Activated naive CD8-positive, alpha-beta T cell treated with anti-CD3 and anti-CD28 coated beads, Interleukin-2, amount 10 ng/mL, durations not matched to agents 7 days and 5 days (primary cell): ENCODE measurements at places on chromosomes 2 and 18. TPM values are rescaled to one million over a fixed set of nuclear protein-coding genes. Genes with fewer than 3 reads are reported as not detected.

TGFA gene
- total RNA-seq, result 0.86 TPM

DNA sequence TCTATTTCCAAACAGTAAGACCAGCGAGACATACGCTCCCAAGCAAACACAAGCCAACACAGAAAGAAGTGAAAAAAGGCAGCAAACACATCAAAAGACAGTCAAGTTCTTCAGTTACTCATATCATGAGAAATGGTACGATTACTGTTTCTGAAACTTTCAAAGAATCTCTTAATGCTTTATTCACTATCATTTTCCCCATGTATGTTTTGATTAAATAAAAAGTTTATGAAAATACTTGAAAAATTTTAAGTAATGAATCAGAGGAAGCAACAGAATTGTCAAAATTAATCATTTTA is 114.9 kb downstream of the HDAC4 start:
- peaks cover 14% of the 10 kb centered on the region for H3K36me3 ChIP-seq
- peaks cover 54% of the 10 kb centered on the region for H3K4me1 ChIP-seq
- peak overlapping the region; percentile 74 for H3K4me3 ChIP-seq

GRCh38 chr2:12114816-12115215 is 368.4 kb downstream of the LPIN1 start:
- no peak overlapping the region for H3K4me3 ChIP-seq
- H3K27ac ChIP-seq, result no peak overlapping the region
- no peak for DNase-seq
- no peaks in the 10 kb centered on the region for H3K36me3 ChIP-seq
- peaks cover 12% of the 10 kb centered on the region for H3K4me1 ChIP-seq

- no peak overlapping the region for H3K27ac ChIP-seq
- H3K4me3 ChIP-seq, result no peak overlapping the region
- peaks cover 2% of the 10 kb centered on the region for H3K4me1 ChIP-seq
- no peak for DNase-seq
- peaks cover 30% of the 10 kb centered on the region for H3K27me3 ChIP-seq
- no peaks in the 10 kb centered on the region for H3K36me3 ChIP-seq
Measured at GRCh38 chr18:54964741-54965140, 5.5 kb upstream of the CCDC68 start.

GRCh38 chr18:9055185-9055584 is 47.3 kb upstream of the NDUFV2 start:
- peaks cover 7% of the 10 kb centered on the region for H3K4me1 ChIP-seq
- no peak for DNase-seq
- H3K36me3 ChIP-seq, result peaks cover 2% of the 10 kb centered on the region
- no peak overlapping the region for H3K27ac ChIP-seq

ZNF519 gene
- 22.7 TPM for total RNA-seq

DNA sequence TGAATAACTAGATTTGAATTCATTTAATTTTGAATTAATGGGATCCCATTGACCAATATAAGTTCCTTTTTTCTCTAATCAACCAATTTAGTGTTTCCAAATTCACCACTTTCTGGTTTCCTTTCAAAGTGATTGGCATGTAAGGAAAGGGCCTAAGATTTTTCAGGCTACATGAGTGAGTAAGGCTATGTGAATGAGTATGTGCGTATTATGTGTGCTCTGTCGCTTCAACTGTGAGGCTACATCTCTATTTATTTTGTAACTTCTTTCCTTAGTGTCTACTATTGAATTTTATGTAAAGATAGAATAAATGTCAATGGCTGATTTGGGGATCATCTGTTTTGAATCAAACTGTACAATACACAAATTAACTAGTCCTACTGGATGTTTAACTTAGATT is 110.6 kb downstream of the ABCA12 start:
- no peak overlapping the region for H3K4me3 ChIP-seq
- H3K27me3 ChIP-seq, result no peaks in the 10 kb centered on the region
- DNase-seq, result no peak
- no peak overlapping the region for H3K27ac ChIP-seq

- no peak overlapping the region for H3K27ac ChIP-seq
- peaks cover 5% of the 10 kb centered on the region for H3K36me3 ChIP-seq
- H3K27me3 ChIP-seq, result no peaks in the 10 kb centered on the region
Measured at GRCh38 chr2:64646007-64646880, 7.5 kb downstream of the SERTAD2 start.

- H3K27me3 ChIP-seq, result no peaks in the 10 kb centered on the region
- no peaks in the 10 kb centered on the region for H3K36me3 ChIP-seq
- H3K27ac ChIP-seq, result no peak overlapping the region
- no peak overlapping the region for H3K4me3 ChIP-seq
Measured at GRCh38 chr2:221425891-221426290, 146.2 kb downstream of the EPHA4 start.

MOGAT1 gene
- total RNA-seq, result not detected

GRCh38 chr2:111950236-111950635 is 51.8 kb downstream of the MERTK start:
- H3K36me3 ChIP-seq, result no peaks in the 10 kb centered on the region
- no peak overlapping the region for H3K27ac ChIP-seq
- DNase-seq, result no peak
- no peak overlapping the region for H3K4me3 ChIP-seq

- no peak for DNase-seq
- H3K4me3 ChIP-seq, result no peak overlapping the region
- H3K36me3 ChIP-seq, result no peaks in the 10 kb centered on the region
- H3K4me1 ChIP-seq, result no peaks in the 10 kb centered on the region
Measured at GRCh38 chr2:173427887-173428668, 73.4 kb downstream of the CDCA7 start.

INPP5D gene
- total RNA-seq, result 135 TPM

DNA sequence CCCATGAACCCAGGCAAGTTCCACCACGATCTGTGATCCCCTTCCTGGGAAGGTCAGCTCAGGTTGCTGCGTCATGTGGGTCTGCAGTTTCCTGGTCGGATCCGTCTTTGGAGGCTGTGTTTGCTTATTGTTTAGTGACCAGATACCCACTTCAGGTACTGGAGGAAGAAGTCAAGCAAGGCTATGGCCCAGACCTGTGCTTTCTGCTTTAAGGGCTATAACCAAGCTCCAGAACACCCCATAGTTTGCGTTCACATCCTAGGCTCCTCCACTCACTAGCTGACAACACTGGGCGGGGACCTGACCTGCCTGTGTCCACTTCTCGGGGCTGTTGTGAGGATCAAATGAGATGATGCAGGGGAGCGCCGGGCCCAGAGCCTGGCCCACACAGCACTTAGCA is 44.0 kb downstream of the MAL start:
- no peak overlapping the region for H3K27ac ChIP-seq
- no peak for DNase-seq
- H3K4me3 ChIP-seq, result no peak overlapping the region
- H3K27me3 ChIP-seq, result no peaks in the 10 kb centered on the region
- peaks cover 30% of the 10 kb centered on the region for H3K4me1 ChIP-seq

- H3K4me3 ChIP-seq, result no peak overlapping the region
- no peaks in the 10 kb centered on the region for H3K4me1 ChIP-seq
- no peaks in the 10 kb centered on the region for H3K27me3 ChIP-seq
- no peak for DNase-seq
- H3K36me3 ChIP-seq, result no peaks in the 10 kb centered on the region
- H3K27ac ChIP-seq, result no peak overlapping the region
Measured at GRCh38 chr2:103740631-103741030, 978.8 kb downstream of the TMEM182 start.

DNA sequence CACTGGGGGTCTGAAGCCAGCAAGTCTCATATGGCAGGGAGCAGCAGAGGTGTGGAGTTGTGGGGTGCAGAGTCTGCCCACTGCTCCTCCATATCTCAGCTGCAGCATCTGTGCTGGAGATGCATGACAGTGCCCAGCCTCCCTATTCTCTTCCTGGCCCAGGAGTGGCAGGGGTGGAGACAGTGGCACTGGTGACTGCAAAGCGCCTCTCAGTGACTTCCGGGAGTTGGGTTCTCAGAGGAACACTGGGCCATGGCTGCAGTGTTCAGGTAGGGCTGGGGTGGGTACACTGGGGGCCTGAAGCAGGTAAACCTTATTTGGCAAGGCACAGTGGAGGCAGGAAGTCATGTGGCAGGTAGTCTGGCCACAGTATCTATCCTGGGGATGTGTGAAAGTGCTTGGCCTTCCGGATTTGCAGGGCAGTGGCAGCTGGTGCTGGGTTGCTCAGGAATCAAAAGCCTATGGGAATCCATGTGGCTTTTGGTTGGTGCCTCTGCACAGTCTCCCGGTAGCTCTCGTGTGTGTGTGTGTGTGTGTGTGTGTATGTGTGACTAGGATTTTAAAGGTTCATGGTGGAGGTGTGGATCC is 60.3 kb upstream of the THUMPD2 start:
- peaks cover 4% of the 10 kb centered on the region for H3K4me1 ChIP-seq
- no peak overlapping the region for H3K27ac ChIP-seq
- DNase-seq, result no peak

DNA sequence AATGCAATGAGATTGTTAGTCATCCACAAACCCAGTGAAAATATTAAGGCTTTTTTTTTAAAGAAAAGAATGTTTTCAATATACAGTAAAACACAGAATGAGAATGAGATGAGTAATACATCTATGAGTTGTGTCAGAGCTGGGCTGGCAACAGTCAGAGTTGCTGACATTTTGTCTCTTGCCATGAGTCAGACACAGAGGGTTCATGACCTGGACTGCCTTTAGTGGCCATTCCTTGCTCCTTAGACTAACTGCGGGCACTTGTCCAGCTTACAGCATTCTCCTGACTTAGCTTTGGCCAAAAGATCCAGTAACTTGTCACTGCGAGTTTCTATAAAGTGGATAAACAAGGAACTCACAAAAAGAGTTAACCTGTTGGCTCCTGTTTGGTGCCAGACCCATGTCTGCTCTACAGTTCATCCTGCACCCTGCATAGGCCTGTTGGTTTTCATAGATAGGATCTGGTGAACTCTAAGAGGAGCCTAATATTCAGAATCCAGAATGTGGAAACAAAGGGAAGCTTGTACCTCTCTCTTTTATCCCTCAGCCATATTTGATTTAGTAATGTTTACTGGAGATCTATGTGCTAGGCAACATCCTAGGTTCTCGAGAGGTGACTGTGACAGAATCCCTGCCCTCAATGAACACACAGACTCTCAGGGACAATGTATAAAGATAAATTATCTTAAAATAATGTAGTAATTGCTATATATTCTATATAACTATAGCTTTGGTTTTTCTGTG is 391.5 kb upstream of the VWC2L start:
- no peaks in the 10 kb centered on the region for H3K27me3 ChIP-seq
- H3K4me1 ChIP-seq, result no peaks in the 10 kb centered on the region
- no peak overlapping the region for H3K27ac ChIP-seq
- no peak for DNase-seq

- peaks cover 3% of the 10 kb centered on the region for H3K4me1 ChIP-seq
- DNase-seq, result no peak
- H3K4me3 ChIP-seq, result no peak overlapping the region
Measured at GRCh38 chr2:218811382-218811781, 20.2 kb downstream of the PRKAG3 start.

GRCh38 chr2:20123871-20124594 is 72.6 kb upstream of the LAPTM4A start:
- peaks cover 9% of the 10 kb centered on the region for H3K27me3 ChIP-seq
- no peak overlapping the region for H3K4me3 ChIP-seq
- H3K27ac ChIP-seq, result no peak overlapping the region
- DNase-seq, result no peak

DNA sequence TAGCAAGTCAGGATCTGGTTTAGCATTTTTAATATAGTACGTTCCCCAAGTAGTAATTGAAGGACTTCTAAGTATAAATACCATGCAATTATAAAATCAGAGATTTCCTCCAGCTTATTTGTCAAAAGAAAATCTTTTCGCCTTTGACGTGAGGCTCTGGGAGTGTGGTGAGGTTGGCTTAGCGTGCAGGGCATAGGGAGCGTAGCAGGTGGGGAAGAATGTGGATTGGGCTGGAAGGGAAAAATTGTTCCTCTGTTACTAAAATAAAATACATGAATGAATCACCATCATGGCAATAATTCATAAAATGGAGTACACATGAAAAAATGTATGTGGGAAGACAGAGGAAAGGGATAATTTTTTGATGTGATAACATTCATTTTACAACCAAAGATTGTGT is 5.4 kb upstream of the IL1RL2 start:
- DNase-seq, result no peak
- no peaks in the 10 kb centered on the region for H3K36me3 ChIP-seq
- peaks cover 5% of the 10 kb centered on the region for H3K4me1 ChIP-seq
- peaks cover 30% of the 10 kb centered on the region for H3K27me3 ChIP-seq
- H3K27ac ChIP-seq, result no peak overlapping the region

DNA sequence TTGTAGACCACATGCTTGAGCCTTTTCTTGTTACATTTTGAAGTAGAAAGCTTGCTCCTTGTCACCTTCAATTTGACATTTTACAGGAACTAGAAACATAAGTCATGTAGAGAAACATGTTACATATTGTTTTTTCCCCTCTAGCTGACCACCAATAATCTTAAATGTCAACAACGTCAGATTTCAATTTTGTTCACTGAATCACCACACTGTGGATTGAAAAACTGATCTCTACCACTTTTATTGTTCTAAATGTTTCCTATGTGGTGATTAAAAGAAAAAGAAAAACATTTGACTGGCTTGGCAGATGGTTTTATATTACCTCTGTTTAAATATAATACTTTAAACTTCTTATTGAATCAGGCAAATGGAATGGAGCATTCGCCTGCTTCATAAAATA is 87.7 kb downstream of the DSEL start:
- no peaks in the 10 kb centered on the region for H3K4me1 ChIP-seq
- no peak overlapping the region for H3K4me3 ChIP-seq
- no peak overlapping the region for H3K27ac ChIP-seq

RUFY4 gene
- 3.0 TPM for total RNA-seq

GRCh38 chr2:185335879-185336278 is 402.7 kb upstream of the FSIP2 start:
- H3K4me3 ChIP-seq, result no peak overlapping the region
- no peaks in the 10 kb centered on the region for H3K27me3 ChIP-seq
- no peaks in the 10 kb centered on the region for H3K4me1 ChIP-seq
- no peak for DNase-seq
- no peaks in the 10 kb centered on the region for H3K36me3 ChIP-seq
- H3K27ac ChIP-seq, result no peak overlapping the region

- H3K4me1 ChIP-seq, result no peaks in the 10 kb centered on the region
- no peak for DNase-seq
- peaks cover 3% of the 10 kb centered on the region for H3K27me3 ChIP-seq
- H3K4me3 ChIP-seq, result no peak overlapping the region
- no peak overlapping the region for H3K27ac ChIP-seq
- no peaks in the 10 kb centered on the region for H3K36me3 ChIP-seq
Measured at GRCh38 chr2:215110918-215111317, 27.5 kb downstream of the ABCA12 start.

DNA sequence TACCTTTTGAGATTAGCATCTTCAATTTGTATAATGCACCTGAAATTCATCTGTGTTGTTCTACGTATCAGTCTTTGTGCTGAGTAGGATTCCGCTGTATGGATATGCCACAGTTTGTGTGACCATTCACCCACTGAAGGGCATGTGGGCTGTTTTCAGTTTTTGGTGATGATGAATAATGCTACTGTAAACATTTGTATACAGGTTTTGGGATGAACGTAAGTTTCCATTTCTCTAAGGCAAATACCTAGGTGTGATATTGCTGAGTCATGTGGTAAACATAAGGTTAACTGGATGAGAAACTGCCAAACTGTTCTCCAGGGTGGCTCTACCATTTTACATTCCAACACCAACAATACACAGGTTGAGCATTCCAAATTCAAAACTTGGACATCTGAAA is 35.1 kb downstream of the CABYR start:
- H3K36me3 ChIP-seq, result no peaks in the 10 kb centered on the region
- peaks cover 2% of the 10 kb centered on the region for H3K27me3 ChIP-seq
- H3K4me1 ChIP-seq, result no peaks in the 10 kb centered on the region
- no peak overlapping the region for H3K4me3 ChIP-seq

LAMA3 gene
- 0.14 TPM for total RNA-seq

- DNase-seq, result no peak
- H3K4me3 ChIP-seq, result no peak overlapping the region
- H3K4me1 ChIP-seq, result no peaks in the 10 kb centered on the region
- H3K27me3 ChIP-seq, result no peaks in the 10 kb centered on the region
- peaks cover 30% of the 10 kb centered on the region for H3K36me3 ChIP-seq
Measured at GRCh38 chr2:43894743-43895142, 56.0 kb downstream of the ABCG8 start.

ABCG5 gene
- not detected for total RNA-seq
